ENCODE measurements at places on chromosomes 6 and 20.
A peak's percentile ranks its signal among the peaks of the same experiment; 100 is the strongest.

DNA sequence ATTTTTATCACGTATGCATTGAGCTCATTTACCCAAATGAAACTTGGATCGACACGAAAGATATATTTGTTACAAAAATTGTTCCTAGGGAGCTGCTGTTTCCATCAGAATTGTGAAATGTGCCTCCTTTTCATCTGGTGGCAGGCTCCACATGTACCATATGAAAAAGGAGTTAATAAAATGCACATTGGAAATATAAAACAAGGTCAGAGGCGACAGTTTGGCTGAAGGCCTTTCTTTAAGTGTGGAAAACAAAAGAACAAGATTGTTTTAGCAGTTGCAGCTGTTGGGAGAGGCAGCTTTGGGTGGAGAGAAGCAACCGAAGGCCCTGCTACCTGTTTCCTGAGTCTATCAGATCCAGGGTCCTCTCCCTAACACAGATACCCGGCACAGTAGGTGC is 334.5 kb upstream of the NT5E start:
- DNase-seq, result no peak

GRCh38 chr6:139119552-139119951 is 15.3 kb upstream of the HECA start:
- DNase-seq, result no peak

DNA sequence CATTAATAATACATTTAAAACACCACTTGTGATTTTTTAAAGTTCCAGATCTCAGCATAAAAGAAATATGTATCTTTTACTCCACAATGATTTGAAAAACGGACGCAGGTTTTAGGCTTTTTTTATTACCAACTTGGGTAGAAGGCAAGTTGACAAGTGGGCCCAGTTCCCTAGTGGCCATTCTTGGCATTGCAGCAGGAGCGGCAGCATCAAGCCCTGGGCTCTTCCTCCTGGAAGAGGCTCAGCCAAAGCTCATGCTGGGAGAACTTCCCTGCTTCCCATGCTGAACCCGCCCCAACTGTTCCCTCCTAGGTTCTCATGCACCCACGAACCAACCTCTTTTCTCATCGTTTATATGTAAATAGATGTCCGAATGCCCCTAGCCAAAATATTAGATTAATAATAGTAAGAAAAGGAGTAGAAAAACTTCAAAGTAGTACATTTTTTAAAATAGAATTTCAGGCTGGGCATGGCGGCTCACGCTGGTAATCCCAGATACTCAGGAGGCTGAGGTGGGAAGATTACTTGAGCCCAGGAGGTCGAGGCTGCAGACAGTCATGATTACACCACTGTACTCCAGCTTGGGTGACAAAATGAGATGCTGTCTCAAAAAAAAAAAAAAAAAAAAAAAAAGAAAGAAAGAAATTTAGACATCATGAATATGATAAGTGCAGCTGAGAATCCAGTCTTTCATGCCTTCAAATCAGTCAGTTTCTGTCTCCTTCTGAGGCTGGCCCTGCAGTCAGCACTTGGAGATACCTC is 18.2 kb upstream of the MYB start:
- DNase-seq, result no peak

DNA sequence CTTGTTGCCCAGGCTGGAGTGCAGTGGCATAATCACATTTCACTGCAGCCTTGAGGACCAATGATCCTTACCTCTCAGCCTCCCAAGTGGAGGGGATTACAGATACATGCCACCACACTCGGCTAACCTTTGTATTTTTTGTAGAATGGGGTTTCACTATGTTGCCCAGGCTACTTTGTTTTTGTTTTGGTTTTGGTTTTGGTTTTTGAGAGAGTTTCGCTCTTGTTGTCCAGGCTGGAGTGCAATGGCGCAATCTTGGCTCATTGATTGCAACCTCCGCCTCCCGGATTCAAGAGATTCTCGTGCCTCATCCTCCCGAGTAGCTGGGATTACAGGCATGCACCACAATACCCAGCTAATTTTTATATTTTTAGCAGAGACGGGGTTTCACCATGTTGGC is 105.5 kb downstream of the BMP7 start:
- no peak for DNase-seq

DNA sequence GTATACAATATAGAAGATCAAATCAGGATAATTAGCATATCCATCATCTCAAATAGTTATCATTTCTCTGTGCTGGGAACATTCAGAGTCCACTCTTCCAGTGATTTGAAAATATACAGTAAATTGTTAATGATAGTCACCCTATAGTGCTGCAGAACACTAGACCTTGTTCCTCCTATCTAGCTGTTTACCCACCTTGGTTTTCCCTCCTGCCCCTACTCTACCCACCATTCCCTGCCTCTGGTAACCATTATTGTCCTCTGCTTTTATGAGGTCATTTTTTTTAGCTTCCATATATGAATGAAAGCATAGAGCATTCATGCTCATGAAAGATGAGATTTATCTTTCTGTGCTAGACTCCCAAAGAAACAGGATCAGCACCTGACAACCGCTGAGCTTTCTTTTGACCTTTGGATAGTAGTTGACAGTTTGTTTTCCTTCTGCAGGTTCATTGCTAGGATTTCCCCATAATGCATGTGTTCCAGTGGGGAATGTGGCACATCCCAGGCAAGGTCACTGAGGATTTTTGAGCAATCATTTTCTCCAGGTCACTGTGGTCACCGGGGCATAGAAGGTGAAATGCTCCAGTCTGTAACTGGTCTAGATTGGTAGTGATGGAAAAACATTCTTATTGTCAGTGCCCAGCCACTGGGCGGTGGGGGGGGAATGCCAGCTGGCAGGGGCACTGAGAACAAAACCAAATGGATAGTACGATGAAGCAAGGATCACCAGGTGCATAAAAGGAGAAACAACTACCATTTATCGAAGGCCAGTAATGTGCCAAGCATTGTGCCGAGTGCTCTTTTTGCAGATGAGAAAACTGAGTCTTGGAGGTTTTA is 33.6 kb upstream of the BCAS1 start:
- DNase-seq, result no peak

- DNase-seq, result no peak
These were observed 30.4 kb downstream of the TRMT6 start for GRCh38 chr20:5919626-5920544.

DNA sequence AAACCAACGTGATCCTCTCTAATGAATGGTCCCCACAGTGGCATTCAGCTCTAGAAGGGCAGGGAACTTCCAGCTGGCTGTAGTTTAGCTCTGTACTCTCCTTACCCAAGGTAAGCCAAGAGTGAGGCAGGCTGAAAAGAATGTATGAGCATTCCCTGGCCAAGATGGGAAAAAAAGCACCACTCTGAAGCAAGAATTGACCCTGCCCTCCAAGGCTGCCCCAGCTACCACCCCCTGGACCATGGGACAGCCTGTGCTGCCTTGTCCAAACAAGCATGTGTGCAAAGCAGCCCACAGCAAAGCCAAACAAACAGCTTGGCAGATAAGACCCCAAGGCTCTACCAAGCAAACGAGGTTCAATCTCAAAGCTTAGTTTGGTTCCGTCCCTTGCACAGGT is 73.9 kb downstream of the GFOD1 start:
- DNase-seq, result no peak

DNA sequence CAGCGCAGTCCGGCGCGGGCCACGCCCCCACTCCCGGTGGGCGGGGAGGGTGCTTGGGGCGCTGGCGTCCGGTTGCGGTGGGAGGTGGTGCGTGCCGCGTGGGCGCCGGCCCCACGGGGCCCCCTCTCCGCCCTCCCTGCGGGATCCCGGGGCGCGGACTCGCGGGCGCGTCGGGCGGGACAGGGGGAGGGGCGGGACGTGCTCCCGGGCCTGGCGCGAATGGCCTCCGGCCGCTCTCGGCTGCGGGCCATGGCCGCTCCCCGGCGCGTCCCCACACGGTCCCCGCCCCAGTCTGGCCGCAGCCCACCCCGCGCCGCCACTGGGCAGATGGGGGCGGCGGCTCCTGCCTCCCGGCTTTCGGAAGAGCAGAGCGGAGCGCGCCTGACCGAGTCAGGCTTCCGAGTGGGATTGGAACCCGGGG is 771 bp upstream of the PPP1R3G start:
- no peak for DNase-seq

- DNase-seq, result no peak
These were observed 49.5 kb upstream of the TULP4 start for GRCh38 chr6:158262755-158263154.

DNA sequence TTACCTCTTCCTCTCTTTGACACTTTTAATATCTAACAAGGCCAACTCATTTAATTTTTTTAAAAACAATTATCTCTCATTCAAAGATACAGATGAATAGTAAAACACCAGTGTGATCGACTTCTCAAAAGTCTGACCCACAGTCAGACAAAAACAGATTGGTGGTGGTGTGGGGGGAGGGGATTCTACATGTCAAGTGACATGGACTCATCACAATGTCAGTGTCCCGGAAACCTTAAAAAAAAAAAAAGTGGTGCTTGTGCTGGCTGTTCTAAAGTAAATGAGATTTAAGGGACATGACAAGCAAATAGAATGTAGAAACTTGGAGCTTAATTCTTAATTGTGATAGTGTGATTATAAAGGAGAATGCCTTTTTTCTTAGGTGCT is 16.3 kb upstream of the RFPL4B start:
- no peak for DNase-seq

GRCh38 chr6:558959-559358 is 97.9 kb downstream of the HUS1B start:
- no peak for DNase-seq

GRCh38 chr6:156775717-156776116 is 1.5 kb upstream of the ARID1B start:
- DNase-seq, result no peak

- DNase-seq, result peak; percentile 69
These were observed 8.7 kb downstream of the RNF144B start for GRCh38 chr6:18395856-18396197.

GRCh38 chr6:165701564-165702354 is 38.7 kb upstream of the PDE10A start:
- DNase-seq, result no peak

DNA sequence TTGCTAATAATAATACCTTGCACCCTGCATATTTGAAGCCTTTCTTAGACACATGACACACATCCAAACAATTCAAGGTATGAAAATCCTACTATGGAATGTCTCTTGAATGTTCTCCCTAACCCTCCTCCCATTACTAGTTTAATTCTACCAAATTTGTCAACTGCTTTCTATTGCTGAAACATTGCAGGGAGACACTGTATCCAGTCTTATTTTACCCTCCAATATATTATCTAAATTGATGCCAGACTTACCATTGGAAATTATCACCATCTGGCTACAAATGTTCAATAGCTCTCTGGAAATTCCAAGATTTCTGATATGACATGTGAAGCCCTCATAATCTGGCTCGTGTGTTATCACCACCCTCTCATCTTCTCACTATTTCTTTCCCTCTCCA is 1027.3 kb upstream of the CITED2 start:
- DNase-seq, result peak; percentile 83

- DNase-seq, result no peak
These were observed 79.4 kb downstream of the IRF4 start for GRCh38 chr6:470901-471448.

DNA sequence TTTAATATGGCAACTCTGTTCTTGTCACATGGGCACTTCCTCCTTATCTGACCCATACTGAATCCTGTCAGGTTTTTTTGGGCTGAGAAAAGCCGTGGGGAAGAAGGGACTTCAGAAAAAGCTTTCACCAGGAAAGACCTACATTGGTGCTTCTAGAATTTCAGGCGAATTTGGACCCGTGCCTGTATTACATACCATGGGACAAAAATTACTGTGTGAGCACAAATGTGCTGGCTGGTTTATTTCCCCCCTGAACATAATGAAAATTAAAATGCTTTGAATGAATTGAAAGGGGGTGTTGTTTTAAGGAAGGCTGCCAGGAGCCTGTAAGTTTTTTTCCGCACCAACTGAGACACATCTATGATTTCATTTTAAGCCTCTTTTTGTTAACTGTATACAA is 29.6 kb downstream of the CAP2 start:
- DNase-seq, result no peak

DNA sequence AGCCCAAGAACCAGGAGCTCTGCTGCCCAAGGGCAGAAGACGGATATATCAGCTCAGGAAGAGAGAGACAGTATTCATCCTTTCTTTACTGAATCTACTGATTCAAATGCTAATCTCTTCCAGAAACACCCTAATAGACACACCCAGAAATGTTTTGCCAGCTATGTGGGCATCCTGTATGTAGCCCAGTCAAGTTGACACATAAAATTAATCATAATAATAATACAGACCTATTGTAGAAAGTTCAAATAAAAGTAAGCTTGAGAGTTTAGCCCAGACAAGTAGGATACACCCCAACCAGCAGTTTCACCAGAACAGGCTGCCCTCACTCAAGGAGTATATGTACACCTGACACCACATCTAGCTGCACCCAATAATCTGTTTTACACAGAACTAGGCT is 73.9 kb upstream of the VGLL2 start:
- no peak for DNase-seq

GRCh38 chr6:38803129-38803528 is 88.0 kb downstream of the DNAH8 start:
- DNase-seq, result no peak

GRCh38 chr6:370555-370954 is 21.0 kb upstream of the IRF4 start:
- DNase-seq, result no peak

DNA sequence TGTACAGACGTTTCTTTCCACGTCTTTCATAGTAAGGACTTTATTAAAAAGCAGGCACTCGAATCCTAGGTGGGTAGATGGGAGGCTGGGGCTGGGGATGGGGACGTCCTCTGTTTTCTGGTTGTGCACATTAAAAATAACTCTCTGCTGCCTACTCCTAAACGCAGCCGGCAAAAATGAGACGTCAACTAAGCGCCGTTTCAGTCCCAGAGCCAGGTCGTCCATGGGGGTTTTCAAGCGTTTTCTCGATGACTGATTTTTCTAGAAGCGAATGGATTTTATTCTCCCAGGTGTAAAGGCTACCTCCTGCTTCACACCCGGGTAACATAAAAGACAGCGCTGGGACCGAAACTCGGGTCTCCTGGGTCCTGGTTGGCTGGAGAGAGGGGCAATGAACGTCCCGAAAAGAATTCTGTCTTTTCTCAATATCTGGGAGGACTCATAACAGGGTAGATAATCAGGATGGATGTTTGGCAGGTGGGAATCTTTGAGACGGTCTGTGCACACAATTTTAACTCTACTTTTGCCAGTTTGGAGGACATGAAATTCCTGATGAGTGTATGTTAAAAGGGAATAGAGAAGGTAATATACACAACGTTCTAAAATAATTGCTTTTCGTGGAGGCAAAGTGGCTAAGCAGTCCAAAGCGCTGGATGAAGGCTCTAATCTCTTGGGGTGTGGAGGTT is 25.2 kb downstream of the GPX6 start:
- no peak for DNase-seq

DNA sequence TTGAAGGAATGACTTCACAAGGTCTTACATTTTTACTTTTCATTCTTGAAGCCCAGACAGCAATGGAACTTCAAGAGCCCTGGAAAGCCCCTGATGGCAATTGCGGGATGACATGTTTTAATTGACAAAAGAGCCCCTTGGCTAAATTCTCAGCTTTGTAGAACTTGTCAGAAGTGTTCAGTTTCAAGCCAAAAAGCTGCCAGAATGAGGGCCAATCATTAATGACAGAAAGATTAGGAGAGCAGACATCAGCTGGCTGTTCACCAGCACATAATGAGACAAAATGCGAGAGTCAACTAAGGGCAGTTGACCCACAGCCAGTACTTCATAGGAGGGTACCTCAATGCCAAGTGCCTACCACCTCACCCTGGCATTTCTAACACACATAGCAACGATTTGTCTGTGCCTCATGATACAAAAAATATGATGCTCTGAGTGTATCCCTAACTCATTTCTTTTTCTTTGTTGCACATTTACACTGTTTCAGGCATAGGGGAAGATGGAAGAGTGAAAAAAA is 243.1 kb downstream of the MYLK4 start:
- DNase-seq, result no peak

- DNase-seq, result peak; percentile 12
These were observed 10.8 kb downstream of the MCUR1 start for GRCh38 chr6:13803581-13803980.

- DNase-seq, result no peak
These were observed 4.6 kb downstream of the TFAP2D start for GRCh38 chr6:50717734-50718457.

Data from fibroblast of skin of right quadriceps (primary cell).